Osteoblast (primary cell): ENCODE measurements at places on chromosomes 2 and 18.

DNA sequence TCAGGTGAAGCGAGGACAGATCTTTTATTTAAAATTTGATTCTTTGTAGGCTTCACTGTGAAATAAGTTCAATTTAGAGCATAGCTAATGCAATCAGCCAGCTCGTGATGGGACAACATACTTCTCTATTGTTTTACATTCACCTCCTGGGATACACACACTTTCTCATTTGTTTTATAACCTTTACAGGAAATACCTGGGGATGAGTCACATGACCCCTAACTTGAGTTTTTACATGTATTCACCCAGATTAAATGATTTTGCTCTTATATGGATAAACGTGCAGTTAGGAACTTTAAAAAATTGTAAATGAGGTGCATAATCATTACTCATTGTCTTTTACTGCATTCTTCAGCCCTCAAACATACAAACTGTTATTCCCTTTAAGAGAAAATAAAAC, 152.1 kb downstream of the NEDD4L start:
- DNase-seq = no peak

DNA sequence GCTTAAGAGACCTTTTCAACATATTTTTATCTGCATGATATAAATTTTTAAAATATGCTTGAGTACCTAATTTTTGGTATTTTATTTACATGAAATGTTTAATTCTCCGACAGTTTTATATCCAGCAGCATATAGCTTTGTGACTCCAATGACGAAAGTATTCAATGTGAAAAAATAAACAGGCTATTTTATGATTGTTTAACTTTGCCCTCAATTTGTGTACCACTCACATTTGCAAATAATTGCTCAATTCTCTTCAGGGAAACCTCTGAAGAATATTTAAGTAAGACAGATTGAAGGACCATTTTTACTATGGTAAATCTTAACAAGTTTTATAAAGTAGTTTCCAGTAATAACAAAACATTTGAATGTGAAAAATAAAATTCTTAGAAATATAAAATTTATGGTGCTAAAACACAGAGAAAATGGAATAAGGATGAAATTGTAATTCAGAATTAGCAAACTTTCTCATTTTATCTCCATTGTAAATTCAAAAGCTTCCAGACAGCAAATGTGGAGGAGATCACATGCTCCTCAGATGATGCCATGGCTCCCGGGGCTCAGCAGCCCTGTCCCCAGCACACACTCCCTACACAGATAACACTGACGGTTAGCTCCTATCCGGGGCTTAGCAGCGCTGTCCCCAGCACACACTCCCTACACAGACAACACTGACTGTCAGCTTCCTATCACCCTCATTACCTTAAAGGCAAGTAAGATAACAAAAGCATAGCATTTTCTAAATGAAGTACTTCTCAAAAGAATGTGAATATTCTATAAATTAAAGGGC, 39.7 kb downstream of the SH3YL1 start:
- no peak for DNase-seq

GRCh38 chr2:195498839-195499490, 158.1 kb upstream of the SLC39A10 start:
- peak; percentile 62 for DNase-seq

GRCh38 chr2:171687287-171688128, at the start of gene DYNC1I2:
Gene DYNC1I2 (plus strand): TSS chr2:171687469. CDS start chr2:171690156, 2,687 bp downstream.
- DNase-seq = peak; percentile 92

DNA sequence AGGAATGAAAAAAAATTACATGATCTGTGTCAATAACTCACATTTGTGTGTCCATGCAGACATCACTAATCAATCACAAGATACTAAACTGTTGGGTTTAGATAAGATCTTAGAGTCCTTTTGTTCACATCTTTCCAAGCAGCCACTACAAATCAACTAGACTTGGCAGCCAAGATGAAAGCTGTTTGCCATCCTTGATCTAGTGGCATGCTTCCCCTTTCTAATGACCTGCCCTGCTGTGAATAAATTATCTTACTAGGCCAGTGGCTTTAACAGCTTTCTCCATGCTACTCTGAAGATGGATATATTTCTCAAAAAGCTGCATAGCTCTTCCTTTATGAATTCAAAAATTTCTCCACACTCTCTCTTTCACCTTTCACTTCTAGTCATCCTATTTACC, 1338.0 kb upstream of the ACVR2A start:
- DNase-seq = no peak

GRCh38 chr2:109530712-109531111, 83.1 kb downstream of the SEPTIN10 start:
- no peak for DNase-seq

- no peak for DNase-seq
Observed at GRCh38 chr2:85503851-85504777, 34.9 kb upstream of the MAT2A start.

DNA sequence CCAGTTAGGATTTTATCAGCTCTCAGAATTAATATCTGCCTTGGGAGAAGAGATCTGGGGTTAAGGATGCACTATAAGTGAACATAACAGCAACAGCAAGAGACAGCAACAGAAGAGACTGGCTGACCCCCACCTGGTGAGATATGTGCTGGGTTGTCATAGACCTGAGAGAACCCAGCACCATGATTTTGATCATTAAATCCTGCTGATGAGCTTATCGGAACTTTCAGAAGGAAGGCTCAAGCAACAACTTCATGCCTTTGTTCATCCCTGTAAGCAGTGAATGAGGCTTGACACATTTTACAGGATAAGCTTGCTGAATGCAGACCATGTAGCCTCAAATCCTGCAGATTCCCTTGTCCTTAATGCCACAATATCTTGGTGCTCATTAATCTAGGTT, 100.0 kb downstream of the POLE4 start:
- peak; percentile 62 for DNase-seq

DNA sequence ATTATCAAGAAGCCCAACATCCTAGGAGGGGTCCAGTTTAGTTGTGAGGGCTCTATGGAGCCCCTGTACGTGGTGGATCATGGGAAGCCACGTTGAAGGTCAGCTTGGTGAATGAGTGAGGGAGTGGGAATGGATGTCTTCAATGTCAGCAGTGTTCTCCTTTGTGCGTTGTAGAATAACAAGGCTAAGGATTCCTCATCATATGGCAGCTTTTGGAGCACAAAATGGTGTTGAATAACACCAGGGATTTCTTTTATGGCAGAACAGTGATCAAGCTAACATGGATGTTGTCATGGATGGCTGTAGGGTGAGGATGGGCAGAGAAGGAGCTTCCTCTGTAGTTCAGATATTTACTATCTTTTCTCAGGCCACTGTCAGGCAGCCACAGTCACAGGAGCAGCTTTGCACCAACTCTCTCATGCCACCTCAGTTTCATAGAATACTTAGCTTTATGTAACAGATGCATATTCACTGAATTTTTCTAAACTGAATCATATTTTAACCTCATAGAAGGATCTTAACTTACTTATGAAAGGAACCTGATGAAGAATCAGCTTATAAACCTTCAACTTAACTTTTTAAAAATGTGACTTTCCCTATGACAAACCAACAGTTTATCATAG, 284.5 kb upstream of the EPAS1 start:
- no peak for DNase-seq

DNA sequence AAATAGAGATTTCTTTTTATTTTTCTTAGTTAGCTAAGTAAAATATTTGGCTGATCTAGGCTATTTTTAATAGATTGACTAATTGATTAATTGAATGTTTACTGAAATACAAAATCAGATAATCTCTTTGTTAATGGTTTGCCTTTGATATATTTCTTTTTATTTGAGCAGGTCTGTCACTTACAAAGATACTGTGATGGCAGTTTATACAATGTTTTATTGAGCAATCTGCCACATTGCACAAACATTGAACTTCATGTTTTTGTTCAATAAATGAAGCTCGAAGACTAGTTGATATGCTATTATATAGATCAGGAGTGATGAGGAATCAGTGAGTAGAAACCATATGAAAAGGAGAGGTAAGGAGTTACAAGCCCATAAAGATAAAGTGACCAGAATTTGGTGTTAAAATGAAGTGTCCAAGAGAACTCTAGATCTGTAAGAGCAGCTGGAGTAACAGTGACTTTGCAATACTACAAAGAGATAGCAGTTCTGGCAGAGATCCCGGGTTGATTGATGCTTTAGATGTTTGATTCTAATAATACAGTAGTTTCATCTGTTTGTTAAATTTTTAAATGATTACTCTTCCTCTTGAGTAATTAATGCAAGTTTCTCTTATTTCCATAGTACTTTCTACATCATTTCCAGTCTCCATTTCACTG, 574.2 kb downstream of the CCDC85A start:
- DNase-seq = no peak

DNA sequence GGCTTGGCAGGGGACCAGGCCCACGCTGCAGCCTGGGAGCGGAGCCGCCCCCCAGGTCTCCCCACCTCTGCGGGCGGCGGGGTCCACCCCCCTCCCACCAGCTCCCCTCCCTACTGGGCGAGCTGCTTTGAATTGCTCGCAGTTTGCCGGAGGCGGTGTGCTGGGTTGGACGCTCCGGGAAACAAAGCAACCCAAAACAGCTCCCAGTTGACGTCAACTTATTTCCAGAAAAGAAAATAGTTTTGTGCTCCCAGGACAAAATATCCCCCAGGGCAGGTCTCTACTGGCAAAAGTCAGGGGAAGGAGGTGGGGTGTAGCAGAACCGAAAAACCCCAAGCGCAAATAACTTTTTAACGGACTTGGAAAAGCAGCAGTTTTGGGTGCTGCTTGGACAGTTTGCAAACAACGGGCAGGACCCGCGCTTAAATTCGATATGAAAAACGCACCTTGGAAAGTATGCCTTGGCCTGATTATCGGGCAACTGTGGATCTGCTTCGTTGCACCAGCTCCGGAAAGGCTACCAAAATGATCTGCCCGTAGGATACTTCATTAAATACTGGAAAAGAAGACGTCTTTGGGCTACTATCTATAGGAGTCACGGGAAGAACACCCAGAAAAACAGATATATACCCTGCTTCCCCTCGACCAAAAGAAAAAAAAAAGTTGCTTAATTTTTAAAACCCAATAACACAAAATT, 2.8 kb upstream of the KCTD1 start:
- peak; percentile 83 for DNase-seq

DNA sequence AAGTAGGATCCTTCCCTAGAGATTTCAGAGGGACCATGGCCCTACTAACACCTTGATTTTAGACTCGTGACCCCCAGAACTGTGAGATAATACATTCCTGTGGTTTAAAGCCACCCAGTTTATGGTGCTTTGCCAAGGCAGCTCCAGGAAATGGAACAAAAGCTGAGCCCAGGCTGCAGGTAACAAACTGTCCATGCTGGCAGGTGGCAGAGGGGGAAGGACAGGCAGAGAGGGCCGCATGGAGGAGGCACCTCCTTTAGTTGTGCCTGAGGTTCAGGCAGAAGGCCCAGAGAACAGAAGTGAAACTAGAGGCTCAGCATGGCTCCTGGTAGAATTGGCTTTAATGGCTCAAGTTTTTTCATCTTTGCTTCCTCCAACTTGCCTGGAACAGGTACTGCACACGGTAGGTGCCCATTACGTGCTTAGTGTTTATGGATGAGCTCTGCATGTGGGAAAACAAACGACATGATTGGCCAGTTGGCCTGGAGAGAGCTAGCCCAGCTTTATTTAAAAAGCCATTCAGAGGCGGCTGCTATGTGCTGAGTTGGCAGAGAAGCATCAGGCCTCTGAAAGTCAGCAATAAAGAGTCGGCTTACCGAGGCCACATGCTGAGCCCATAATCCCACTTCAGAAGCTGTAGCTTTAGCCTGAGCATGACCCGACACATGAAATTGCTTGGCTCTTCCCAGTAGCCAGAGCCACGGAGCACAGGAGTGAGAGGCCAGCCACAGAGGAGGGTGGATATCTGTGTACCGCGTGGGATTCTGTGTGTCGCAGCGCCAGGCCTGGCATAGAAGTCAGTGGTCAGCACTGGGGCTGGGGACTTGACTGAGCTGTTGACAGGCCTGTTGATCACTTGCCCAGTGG, 36.5 kb downstream of the HS1BP3 start:
- DNase-seq = peak; percentile 19

DNA sequence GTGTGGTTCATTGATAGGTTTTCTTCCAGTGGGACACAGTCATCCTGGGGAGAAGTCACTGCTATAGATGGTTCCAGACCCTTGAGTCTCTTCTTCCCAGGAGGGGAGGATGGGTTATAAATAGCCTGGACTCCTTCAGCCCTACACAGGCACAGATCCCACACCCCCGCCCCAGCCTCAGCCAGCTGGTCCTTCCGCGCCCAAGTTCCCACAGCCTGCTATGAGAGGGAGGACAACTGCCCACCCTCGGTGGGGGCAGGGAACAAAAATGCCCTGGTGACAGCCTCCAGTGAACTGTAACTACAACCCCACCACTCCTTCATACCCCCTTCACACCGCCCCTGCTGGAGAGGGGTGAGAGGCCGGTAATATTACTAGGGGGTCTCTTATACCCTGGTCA, 3.2 kb downstream of the ZBTB7C start:
- no peak for DNase-seq

GRCh38 chr2:23091900-23092299, 293.1 kb upstream of the KLHL29 start:
- DNase-seq = no peak

GRCh38 chr18:46346213-46346612, 242.0 kb downstream of the HAUS1 start:
- no peak for DNase-seq

DNA sequence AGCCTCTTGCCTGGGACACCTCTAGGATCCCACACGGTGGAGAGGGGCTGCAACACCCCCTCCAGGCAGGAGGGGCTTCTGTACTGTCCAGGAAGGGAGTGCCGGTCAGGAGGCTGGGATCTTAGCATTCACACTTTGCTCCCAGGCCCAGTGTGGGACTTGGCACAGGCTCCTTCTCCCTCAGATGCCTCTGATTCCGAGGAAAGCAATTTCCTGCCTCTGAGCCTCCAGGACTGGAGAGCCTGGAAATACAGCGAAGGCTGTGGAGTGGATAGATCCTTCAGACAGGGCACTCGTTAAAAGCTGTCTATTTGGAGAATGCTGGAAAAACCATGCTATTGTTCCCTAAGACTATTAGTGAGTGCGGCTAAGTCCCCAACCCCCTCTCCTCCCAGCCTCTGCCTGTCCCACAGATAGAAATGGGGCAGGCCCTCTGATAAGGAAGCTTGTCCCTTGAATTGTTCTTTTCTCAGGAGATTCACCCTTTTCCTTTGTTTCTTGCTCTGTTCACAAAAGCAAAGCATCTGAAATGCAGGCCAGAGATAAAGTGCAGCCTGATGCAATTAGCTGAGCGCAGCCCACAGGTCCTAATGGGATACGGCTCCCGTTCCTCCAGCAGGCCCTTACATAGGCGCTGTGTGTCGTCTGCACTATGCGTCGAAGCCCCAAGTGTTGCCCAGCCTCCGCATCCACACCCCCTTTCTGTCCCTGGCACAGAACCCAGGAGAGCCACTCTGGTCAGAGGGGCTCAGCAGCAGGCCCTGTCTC, 252.2 kb downstream of the KLHL29 start:
- peak; percentile 98 for DNase-seq

DNA sequence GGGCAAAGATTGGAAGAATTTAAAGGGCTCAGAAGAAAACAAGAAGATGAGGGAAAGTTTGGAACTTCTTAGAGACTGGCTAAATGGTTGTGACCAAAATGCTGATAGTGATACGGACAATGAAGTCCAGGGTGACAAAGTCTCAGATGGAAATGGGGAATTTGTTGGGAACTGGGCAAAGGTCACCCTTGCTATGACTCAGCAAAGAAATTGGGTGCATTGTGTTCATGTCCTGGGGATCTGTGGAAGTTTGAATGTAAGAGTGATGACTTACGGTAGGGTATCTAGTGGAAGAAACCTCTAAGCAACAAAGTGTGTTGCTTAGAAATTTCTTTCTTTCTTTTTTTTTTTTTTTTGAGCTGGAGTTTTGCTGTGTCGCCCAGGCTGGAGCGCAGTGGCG, 6.0 kb upstream of the IL1A start:
- DNase-seq = no peak
